ENCODE measurements at places on chromosomes 4 and X. TPM values are rescaled to one million over a fixed set of nuclear protein-coding genes. Genes with fewer than 3 reads are reported as not detected.

The F8 gene
- polyA plus RNA-seq = 3.4 TPM

DNA sequence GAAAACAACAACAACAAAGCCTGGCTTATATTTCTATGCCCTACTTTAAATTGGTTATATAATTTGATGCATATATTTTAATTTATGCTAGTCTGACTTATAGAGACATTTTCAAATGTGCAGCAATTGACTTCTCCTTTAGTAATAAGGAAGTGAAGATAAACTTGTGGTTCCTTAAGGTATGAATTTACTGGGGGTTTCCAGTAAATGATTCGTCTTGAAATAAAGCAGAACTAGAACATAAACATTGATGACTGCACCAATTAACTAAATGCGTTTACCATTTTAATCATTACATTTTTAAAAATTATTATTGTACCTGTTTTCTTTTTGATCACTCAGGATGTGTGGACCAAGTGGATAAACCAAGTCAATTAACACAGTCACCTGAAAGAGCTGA, 99.6 kb upstream of the CCSER1 start:
- DNase-seq = no peak

DNA sequence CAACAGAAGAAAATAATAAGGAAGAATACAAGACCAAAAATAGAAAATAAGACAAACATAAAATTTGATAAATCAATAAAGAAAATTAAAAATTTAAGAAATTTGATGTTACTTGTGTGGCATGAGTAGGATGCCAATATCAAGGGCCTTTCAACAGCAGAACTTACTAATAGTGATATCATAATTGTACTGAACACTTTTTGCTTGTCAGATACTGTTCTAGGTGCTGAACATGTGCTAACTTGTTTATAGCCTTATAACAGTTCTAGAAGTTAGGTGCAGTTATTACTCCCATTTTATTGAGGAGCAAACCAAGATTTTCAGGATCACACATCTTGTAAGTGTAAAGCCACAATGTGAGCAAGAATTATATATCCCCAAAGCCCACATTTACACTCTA, 546.0 kb upstream of the EPHA5 start:
- no peak for DNase-seq

- no peak for DNase-seq
Measured at GRCh38 chrX:71181558-71181909, 36.9 kb downstream of the NLGN3 start.

- no peak for DNase-seq
Measured at GRCh38 chrX:13082206-13083065, 38.0 kb upstream of the FAM9C start.

- DNase-seq = no peak
Measured at GRCh38 chr4:150982557-150983233, 32.4 kb downstream of the LRBA start.

The MID1IP1 gene
- 38.4 TPM for polyA plus RNA-seq

DNA sequence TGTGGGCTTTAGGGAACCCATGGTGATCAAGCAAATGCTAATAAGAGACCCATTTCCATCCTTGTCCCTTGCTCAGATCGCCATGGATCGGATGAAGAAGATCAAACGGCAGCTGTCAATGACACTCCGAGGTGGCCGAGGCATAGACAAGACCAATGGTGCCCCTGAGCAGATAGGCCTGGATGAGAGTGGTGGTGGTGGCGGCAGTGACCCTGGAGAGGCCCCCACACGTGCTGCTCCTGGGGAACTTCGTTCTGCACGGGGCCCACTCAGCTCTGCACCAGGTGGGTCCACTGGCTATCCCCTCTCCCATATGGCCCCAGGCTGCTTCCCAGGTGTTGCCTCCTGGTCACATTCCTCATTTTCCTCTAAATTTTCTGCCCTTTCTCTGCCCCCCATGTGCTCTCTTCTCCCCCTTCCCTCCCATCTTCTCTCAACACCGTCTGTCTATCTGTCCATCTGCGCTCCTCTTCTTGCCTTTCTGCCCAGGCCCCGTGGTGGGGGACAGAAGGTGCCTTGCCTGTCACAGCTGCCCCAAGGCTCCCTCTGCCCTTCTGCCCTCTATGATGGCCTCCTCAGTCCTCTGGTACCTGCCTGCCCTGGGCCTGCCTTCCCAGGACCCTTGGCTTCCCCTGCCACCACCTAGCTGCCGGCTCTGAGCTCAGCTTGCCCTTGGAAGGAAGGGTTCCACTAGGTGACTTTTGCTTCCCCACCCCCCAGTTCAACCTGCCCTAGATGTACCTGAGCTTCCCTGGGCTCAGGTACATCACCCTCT, 5.2 kb downstream of the CDK16 start:
- no peak for DNase-seq

- no peak for DNase-seq
Measured at GRCh38 chr4:5199912-5200311, 148.6 kb downstream of the STK32B start.

The CT45A1 gene
- polyA plus RNA-seq = not detected

DNA sequence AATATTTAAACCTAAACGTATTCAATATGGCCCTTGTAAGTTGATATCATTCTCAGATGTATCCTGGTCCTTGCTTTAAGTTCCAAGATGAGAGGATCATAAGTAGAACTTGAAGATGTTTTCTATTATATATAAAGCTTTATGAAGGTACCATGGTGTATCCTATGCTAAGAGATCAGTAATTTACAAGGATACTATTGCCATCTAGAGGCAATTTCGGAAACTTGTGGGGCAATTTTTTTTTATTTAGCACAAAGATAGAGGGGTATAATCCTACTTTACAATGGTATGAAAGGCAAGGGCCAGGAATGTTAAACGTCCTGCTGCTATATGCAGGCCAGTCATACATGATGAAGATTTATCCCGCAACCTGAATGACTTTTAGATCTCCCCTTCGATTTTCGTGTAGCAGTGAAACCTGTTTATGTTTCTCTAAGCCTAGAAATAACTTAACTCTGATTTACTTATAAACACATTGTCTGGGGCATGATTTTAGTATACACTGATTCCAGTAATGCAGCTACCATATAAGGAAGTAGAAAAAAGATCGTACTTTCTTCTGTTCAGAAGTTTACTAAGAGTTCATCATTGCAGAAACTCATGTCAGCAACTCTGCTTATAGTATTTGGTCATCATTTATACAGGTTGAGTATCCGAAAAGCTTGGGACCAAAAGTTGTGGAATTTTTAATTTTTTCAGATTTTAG, 2.6 kb downstream of the SLC25A31 start:
- DNase-seq = no peak

DNA sequence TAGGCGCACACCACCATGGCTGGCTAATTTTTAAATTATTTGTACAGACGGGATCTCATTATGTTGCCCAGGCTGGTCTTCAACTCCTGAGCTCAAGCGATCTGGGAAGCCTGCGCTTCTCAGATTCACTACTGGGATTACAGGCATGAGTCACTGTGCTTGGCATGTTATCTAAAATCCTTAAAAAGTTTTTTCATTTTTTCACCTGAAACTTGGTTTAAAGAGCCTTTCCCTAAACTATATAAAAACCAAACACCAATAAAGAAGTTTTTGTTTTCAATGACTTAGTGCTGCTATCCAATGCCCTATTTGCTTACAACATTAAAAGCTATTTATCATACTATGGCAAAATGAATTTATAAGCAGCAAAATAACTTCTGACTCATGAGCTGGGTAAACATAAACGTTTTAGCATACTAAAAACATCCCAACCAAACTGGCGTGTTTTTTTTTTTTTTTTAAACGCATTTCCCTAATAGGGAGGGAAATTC, 127.8 kb downstream of the UBE2K start:
- no peak for DNase-seq

GRCh38 chrX:139642241-139642927, 65.6 kb downstream of the MCF2 start:
- no peak for DNase-seq

- DNase-seq = no peak
Measured at GRCh38 chrX:15781961-15782699, 8.2 kb upstream of the ZRSR2 start.

Measured in BJ (cell line).